Activated CD4-positive, CD25-positive, alpha-beta regulatory T cell (primary cell): ENCODE measurements at places on chromosomes 11 and 22.

DNA sequence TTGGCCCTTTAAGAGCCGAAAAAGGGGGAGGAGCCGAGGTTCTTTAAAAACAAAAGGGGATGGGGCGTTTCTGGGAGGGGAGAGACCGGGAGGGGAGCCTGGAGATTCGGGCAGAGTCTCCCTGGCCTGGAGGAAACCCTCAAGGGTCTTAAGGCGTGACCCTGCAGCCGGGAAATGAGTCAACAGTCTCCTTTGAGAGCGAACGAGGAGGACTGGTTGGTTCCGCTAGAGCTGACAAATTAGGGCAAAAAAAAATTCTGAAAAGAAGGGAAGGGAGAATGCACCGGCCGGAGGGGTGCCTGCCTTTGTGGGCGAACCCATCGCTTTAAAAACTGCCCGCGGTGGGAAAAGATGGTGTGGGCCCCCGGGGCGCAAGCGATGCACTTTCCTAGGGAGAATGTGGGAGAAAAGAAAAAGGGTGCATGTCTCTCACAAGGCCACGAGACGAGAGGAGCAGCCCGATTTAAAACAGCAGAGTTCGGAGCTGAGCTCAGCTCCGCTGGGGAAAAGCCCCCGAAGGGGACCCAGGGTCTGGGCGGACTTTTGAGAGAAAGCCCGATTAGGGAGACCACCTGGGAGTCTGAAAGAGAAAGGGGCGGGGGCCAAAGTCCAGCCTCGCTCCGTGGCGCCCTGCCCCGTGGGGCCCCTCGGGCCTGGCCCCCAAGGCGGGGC is 874 bp downstream of the ZFTA start:
- DNase-seq = no peak

GRCh38 chr11:44286268-44286880 is 23.6 kb downstream of the ALX4 start:
- peak; percentile 39 for DNase-seq

- no peak for DNase-seq
Observed at GRCh38 chr11:68961245-68961644, 19.5 kb downstream of the MRGPRD start.

DNA sequence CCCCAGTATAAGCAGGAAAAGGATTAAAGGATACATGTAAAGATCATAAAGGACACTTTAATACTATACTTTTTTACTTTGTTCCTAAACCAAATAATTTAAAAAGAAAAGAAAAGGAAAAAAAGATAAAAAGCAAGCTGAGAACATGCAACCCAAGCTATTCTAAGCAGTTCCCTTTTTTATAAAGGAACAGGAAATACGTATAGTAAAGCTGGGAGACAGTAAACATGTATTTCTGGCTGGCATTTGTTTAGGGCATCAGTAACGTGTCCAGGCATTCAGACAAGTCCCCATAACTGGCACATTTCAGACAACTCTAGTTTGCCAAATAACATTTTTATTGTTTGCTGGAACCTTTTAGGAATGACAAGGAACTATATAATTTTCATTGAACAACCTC is 24.9 kb downstream of the BCO2 start:
- DNase-seq = no peak

GRCh38 chr11:31106326-31106725 is 263.2 kb downstream of the DCDC1 start:
- DNase-seq = no peak

DNA sequence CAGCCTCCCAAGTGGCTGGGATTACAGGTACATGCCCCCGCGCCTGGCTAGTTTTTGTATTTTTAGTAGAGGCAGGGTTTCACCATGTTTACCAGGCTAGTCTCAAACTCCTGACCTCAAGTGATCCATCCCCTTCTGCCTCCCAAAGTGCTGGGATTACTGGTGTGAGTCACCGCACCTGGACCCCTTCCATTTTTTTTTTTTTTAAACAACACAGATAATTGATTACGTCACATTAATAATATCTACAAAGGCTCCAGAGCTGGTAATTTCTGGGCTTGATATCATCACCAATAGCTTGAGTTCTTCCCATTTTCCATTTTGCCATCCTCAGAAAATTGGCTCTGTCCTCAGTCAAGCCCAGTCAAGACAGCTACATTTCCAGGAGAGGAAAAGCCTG is 7.2 kb downstream of the TTLL1 start:
- DNase-seq = no peak

GRCh38 chr22:24026733-24027132 is 15.6 kb downstream of the CABIN1 start:
- DNase-seq = no peak

GRCh38 chr11:86818462-86819192 is 18.3 kb downstream of the PRSS23 start:
- DNase-seq = no peak

DNA sequence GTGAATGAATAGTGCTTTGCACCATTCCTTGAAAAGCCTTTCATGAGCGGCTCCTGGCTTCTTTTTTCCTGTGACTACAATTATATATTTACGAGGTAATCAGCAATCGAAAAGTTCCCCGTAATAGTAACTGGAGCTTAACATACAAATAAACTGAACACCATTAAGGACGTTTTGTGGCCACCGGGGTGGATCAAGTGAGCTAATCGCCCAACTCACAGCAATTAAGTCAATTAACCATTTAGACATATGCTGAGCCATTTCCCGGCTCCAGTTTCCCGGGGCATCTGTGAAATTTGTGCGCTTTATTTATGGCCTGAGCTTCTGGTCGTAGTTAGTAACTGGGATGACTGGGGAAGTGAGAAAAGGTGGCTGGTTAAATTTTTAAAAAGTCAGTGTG is 465.2 kb downstream of the MIAT start:
- no peak for DNase-seq

- no peak for DNase-seq
Observed at GRCh38 chr11:64237484-64237951, 3.1 kb downstream of the VEGFB start.

DNA sequence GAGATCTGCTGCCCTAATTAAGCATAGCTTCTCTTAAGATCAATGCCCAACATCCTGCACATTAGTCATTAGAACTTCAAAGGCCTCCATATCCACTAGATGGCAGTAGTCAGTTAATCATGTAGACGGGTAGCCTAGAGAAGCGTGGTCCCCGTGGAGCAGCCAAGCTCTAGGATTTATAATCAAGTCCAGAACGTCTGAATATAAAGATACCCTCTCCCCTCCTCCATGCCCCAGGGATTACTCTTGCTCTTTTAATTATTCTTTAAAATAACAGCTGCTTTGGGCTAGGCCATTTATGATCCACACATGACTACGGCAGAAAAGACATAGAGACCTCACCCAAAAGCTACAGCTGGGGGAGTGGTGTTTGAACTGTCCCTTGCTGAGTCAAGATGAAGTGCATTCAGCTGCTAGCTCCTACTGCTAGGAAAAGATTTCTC is 327.6 kb upstream of the PLET1 start:
- no peak for DNase-seq

DNA sequence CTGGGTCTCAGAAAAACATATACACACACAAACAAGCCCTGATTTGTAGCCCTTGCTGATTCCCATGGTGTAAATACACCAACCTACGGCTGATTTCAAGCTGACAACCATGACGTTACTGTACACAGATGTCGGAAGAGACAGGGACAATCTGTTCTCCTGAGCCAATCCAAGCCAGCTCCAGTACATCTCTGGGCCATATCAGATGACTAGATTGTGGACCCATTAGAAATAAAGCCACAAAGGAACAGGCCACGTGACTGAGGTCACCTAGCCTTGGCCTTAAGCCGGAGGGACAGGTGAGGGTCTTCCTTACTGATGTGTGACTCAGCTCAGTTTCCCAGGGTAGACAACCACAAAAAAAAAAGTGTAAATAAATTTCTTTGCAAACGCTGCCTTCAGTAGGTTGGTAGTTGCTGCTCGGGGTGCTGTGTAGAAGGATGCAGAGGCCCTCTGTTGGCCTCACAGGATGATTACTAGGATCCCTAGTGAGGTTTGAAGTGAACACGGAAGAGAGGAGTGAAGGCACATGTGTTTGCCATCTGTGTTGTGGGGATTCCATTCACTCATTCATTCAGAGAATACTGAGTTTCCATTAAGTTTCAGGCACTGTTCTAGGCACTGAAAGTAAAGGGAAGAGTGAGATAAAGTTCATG is 99.0 kb upstream of the LARGE1 start:
- no peak for DNase-seq

DNA sequence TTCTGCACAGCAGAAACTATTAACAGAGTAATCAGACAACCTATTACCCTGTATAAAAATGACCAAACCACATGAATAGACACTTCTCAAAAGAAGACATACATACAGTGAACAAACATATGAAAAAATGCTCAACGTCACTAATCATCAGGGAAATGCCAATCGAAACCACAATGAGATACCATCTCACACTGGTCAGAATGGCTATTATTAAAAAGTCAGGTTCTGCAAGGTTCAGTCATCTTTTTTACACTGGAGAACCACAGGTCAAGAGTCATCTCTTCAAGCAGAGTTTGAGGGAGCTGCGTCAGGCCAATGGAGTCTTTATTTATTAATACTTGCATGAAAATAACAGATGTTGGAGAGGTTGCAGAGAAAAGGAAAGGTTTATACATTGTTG is 40.4 kb downstream of the RCN1 start:
- DNase-seq = no peak

DNA sequence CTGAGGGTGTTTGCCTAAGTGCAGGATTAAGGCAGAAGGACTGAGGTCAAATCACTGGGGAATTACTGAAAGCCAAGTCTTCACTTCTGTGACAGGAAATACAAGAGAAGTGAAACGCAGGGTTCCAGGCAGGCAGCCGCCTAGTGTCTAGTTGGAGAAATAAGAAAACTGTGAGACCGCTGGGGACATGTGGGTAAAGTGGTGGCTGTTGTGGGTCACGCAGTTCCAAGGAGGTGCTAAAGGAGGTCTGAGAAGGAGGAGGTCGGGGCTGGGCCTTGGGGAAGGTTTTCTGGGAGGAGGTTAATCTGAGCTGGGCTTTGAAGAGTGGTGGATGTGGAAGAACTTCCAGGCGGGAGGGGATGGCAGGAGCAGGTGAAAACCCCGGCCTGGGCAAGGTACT is 11.2 kb downstream of the MCM5 start:
- no peak for DNase-seq

GRCh38 chr11:76408171-76408965 is 27.2 kb downstream of the GVQW3 start:
- no peak for DNase-seq

DNA sequence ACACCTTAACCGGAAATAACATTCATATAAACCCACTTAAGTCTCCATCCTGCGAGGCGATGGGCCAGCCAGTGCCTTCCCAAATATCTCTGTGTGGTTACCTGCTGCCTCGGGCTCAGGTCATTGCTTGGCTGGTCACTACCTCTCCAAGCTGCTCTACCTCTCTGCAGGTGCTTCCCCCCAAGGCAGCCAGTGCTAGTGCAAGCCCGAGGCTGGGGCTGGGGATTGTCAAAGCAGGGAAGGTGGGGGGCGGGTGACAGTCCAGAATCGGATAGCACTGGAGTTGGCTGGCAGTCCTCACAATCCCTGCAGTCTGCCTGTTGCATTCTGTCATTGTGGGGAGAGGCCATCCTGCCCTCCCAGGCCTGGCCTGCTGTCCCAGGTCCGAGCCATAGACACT is 11.1 kb downstream of the MCHR1 start:
- DNase-seq = no peak

DNA sequence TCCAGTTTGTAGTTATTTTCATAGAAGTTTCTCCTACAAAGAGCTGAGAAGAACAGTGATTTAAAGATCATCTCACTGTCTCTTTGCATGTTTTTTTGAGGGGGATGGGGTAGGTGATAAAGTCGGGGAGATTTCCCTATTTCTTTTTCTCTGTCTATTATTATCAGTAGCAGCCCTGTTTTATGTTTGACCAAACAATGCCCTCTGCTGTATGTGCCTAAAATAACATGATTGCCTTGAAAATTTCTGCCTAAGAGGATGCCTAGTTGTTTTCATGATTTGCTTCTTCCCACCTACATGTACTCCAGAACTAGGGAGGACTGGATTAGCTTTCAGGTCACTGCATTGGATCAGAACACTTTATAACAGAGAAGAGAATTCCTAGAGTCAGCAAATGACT is 1330.2 kb downstream of the LRRC4C start:
- no peak for DNase-seq

GRCh38 chr22:43550024-43550620 is 138.3 kb downstream of the MPPED1 start:
- DNase-seq = no peak

DNA sequence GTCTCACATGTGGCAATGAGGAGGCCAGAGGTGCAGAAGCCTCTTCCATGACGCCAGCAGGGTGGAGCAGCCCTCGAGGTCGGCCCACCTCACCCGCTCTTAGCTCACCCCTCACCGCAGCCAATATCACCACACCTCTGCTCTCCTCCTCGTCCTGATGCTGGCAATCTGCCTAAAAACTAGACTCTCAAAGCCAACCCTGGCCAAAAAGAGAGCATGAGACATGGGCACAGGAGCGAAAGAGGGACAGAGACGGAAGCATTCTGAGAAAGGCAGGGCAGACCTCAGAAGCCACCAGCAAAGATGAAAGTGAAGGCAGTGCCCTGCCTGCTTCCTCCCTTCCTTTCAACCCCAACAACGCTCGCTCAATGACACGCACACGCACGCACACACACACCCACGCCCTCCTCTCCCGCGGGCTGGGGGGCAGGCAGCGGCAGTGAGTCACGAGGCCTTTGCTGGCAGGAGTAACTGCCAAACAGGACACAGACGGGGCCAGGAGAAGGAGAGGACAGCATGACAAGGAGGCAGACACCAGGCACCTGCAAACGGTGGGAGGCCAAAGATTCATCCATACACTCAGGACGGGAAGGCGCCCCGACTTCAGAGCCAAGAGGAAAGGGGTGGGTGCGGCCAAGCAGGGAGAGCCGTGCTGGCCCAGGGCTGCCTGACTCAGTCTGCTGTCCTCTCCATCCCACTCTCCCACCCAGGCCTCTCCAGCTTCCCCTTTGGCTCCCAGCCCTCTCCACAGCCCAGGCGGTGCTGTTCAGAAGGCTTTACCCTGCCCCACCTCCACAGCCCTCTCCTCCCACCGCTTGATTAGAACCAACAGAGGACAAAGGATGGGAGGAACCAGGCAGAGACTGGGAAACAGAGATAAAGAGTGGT is 11.4 kb downstream of the IGSF9B start:
- DNase-seq = peak; percentile 58

DNA sequence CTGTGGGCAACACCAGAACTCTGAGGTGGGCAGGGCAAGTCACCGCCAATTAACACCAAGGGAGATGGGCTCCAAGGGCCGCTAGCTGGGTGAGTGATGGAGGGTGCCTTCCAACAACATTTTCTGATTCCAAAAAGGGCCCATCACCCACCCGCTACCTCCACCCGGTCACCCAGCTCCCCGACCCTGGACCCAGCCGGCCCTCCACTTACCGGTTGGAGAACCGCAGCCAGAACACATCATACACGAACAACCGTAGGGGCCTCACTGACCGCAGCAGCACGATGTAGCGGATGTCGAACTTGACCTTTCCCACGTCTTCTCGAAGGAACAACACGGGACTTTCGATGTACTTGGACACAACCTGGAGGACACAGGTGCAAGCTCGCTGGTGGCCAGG is 14.7 kb downstream of the TTLL12 start:
- no peak for DNase-seq

- DNase-seq = no peak
Observed at GRCh38 chr22:24707470-24707801, 67.1 kb downstream of the PIWIL3 start.

GRCh38 chr22:39725351-39726035 is 154.9 kb downstream of the CACNA1I start:
- DNase-seq = no peak

- DNase-seq = no peak
Observed at GRCh38 chr11:110355011-110355744, 58.8 kb upstream of the RDX start.
